Endodermal cell (in vitro differentiated cells): ENCODE measurements at places on chromosomes 6 and 20. TPM values are rescaled to one million over a fixed set of nuclear protein-coding genes. Genes with fewer than 3 reads are reported as not detected.

GSTA2 gene
- 1.6 and 1.7 TPM in 2 replicates for total RNA-seq

NNAT gene
- 14.6 to 27.6 TPM (median 27.3 TPM) in 3 replicates for total RNA-seq

TNXB gene
- total RNA-seq, result 4.9 to 9.3 TPM (median 7.2 TPM) in 3 replicates

MCM3 gene
- 62.9 to 168 TPM (median 167 TPM) in 3 replicates for total RNA-seq

SLC17A1 gene
- total RNA-seq, result not detected in 3 replicates

FAXC gene
- 8.8 and 10.6 TPM in 2 replicates for total RNA-seq

LCA5 gene
- total RNA-seq, result 5.2 and 6.4 TPM in 2 replicates

VPS16 gene
- 33.4 and 37.5 TPM in 2 replicates for total RNA-seq

COX4I2 gene
- 2.0 TPM in 1 of 3 replicates, not detected in the others for total RNA-seq

SLC17A2 gene
- total RNA-seq, result not detected in 2 replicates

F13A1 gene
- total RNA-seq, result 1.3 and 2.0 TPM in 2 replicates

RIPPLY2 gene
- total RNA-seq, result 0.07 and 0.36 TPM in 2 replicates

C6orf118 gene
- total RNA-seq, result 0.41 and 1.1 TPM in 2 replicates

TFAP2D gene
- total RNA-seq, result not detected in 3 replicates

SUMO4 gene
- total RNA-seq, result 1.9 and 2.4 TPM in 2 replicates

SULF2 gene
- total RNA-seq, result 75.7 to 187 TPM (median 80.4 TPM) in 3 replicates

BEND3 gene
- total RNA-seq, result 18.0 to 18.9 TPM (median 18.5 TPM) in 3 replicates

TRIM10 gene
- not detected in 2 replicates for total RNA-seq

NRN1 gene
- total RNA-seq, result 0.57 and 0.68 TPM in 2 replicates

CGA gene
- total RNA-seq, result not detected in 2 replicates

SEC63 gene
- total RNA-seq, result 65.7 to 91.4 TPM (median 89.7 TPM) in 3 replicates

CCM2L gene
- total RNA-seq, result 2.8 to 7.8 TPM (median 7.1 TPM) in 3 replicates

REM1 gene
- not detected in 3 replicates for total RNA-seq

MEP1A gene
- not detected in 3 replicates for total RNA-seq

BMP7 gene
- total RNA-seq, result 39.4 to 49.1 TPM (median 45.6 TPM) in 3 replicates

RUNX2 gene
- total RNA-seq, result 0.18 to 1.2 TPM (median 0.77 TPM) in 3 replicates

MYB gene
- total RNA-seq, result 4.2 and 5.3 TPM in 2 replicates

C6orf120 gene
- 24.0 and 25.5 TPM in 2 replicates for total RNA-seq

SNAP91 gene
- 0.58 to 2.0 TPM (median 1.2 TPM) in 3 replicates for total RNA-seq

SLC52A3 gene
- total RNA-seq, result 2.1 and 3.1 TPM in 2 replicates

FNDC11 gene
- 1.8 to 2.8 TPM (median 1.9 TPM) in 3 replicates for total RNA-seq
